ENCODE measurements at places on chromosomes 6 and 20.

DNA sequence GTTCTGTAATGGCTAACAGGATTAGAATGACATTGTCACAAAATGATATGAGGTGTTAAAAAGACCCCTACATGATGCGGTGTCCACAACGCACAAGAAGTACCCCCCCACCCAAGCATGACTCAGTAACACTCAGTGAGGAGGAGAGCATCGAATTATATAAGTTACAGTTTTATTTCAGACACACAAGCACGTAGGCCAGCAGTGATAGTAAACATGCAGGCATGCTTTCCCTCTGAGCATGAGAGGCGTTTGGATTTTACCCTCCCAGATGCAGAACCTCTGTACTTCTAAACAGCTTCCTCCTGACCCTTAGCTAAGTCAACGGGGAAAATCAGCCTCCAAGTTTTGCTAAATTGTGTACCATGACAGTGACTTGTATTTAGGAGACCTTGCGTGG lies 23.9 kb downstream of the GNAS start:
- no peak for DNase-seq

- no peak for DNase-seq
Measured at GRCh38 chr6:23301556-23301955, 732.2 kb downstream of the HDGFL1 start.

GRCh38 chr6:162644153-162644552 lies 83.4 kb downstream of the PRKN start:
- no peak for DNase-seq

- DNase-seq, result no peak
Measured at GRCh38 chr6:102458990-102459389, 1065.5 kb downstream of the GRIK2 start.

- DNase-seq, result no peak
Measured at GRCh38 chr6:133568970-133569889, 319.7 kb upstream of the TCF21 start.

GRCh38 chr20:50678169-50678898 lies 13.0 kb downstream of the RIPOR3 start:
- DNase-seq, result no peak

GRCh38 chr6:163327165-163327880 lies 87.2 kb upstream of the QKI start:
- no peak for DNase-seq

DNA sequence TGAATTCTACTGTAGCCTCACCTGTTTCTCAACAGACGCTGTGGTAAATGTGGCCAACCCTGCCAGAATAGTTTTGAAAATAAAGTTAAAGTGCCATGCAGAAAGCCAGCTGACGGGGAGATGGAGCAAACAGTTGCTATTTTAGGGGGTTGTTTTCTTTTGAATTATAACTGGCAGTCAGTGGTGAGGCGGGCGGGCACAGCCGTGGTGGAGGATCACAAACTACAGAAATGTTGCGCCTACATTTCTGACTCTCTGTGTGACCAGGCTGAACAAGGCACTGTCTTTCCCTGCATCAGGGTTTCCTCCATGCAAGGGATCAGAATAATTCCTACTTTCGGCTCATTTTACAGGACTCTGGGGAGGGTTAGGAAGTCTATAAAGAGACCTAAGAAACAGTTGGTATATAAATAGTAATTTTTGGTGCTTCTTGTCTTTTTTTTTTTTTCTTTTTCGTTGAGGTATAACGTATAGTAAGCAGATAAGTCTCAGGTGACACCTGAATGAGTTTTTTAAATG lies 17.2 kb downstream of the CHMP4B start:
- DNase-seq, result no peak

DNA sequence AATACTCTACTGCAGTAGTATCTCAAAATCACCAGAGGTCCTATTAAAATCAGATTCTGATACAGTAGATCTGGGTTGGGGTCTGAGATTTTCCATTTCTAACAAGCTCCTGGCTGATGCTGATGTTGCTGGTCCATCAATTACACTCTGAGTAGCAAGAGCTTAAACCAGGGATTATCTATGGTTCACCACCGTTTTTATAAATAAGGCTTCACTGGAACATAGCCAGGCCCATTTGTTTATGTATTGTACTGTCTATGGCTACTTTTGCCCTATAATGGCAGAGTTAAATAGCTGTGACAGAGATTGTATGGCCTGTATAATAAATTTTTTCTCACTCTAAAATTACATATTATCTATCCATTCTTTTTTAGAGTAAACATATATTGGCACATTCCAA lies 53.0 kb downstream of the NUDT3 start:
- DNase-seq, result no peak

- no peak for DNase-seq
Measured at GRCh38 chr6:31791324-31792089, 4.0 kb downstream of the VARS1 start.

DNA sequence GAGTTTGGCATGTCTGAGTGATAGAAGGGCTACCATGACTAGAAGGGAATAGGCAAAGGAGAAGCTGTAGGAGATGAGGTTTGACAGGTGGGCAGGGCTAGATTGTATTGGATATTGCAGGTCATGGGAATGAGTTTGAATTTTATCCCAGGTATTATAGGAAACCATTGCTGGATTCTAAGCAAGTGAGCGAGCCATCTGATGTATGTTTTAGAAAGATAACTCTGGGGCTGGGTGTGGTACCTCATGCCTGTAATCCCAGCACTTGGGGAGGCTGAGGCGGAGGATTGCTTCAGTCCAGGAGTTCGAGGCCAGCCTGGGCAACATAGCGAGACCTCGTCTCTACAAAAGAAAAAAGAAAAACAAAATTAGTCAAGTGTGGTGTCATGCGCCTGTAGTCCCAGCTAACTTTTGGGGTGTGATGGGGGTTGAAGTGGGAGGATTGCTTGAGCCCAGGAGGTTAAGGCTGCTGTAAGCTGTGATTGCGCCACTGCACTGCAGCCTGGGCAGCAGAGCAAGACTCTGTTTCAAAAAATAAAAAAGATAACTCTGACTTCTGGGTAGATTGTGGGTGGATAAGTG lies 16.9 kb downstream of the STK4 start:
- no peak for DNase-seq

GRCh38 chr20:58636983-58637421 lies 14.1 kb upstream of the STX16 start:
- DNase-seq, result no peak

Data from stimulated activated CD4-positive, alpha-beta T cell treated with anti-CD3 and anti-CD28 coated beads, TNF-alpha, amount 100 ng/mL, for 1 hour (primary cell).